Liver (tissue), 10 donors: ENCODE measurements at places on chromosomes 13 and 19.

DNA sequence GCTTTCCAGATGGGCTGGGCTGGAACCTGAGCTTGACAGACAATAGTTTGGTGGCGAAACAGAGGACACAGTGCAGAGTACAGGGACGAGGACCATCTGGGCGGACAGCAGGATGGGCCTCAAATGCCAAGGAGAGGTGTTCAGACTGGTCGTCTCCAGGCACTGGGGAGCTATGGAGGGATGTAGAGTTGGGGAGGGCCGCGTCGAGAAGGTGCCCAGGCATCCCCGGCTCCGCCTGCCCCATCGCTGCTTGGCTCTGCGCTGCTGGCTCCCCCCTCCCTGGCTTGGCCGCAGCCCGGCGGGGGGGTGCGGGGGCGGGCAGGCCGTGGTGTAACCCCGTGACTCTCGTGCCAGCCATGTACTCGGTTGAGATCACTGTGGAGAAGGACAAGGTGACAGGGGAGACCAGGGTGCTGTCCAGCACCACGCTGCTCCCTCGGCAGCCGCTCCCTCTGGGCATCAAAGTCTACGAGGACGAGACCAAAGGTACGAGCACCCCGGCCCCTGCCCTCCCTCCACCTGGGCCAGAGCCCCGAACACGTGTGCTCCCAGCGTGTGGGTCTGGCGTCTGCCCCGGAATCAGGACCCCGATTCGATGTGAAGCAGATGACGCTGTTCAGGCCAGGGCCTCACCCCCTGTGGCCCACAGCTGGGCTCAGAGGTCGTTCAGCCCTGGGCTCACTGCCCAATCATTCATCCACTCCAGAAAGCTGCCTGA is 10.8 kb upstream of the MISP start:
- DNase-seq, result no peak

- no peak for DNase-seq
Measured at GRCh38 chr13:72514146-72514545, 213.3 kb downstream of the MZT1 start.

DNA sequence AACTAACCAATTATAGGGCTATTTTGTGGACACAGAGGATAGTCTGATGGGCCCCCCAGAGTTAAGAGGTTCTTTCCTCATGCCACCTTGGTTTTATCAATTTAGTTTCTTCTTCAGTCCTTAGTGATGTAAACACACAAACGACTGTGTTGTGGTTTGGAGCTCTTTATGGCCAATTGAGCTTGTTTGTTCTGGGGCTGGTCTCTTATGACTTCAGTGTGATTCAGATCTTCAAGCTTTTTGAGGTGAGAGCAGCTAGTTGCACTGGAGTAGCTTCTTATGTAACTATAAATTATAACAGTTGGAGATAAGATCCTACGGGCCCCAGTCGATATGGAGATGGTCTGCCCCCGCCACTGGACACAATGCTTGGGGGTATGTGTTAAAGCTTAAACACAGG is 22.0 kb upstream of the GJB6 start:
- no peak for DNase-seq

- no peak for DNase-seq
Measured at GRCh38 chr13:75495938-75496337, 14.0 kb upstream of the TBC1D4 start.

DNA sequence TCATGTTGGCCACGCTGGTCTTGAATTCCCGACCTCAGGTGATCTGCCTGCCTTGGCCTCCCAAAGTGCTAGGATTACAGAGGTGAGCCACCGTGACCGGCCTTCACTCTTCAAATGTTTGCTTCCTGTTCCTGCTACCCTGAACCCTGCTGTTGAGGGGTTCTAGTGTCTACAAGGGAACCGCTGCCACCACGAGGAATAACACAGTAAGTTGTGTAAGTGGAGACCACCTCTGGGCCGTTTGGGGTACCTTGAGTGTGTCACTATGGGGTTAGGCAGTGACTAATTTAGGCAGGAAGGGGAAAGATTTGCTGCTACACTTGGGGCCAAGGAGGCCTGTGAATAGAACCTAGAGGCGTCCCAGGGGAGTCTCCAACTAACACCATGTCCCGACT is 2.2 kb upstream of the MYADM start:
- DNase-seq, result no peak
